Activated naive CD8-positive, alpha-beta T cell treated with anti-CD3 and anti-CD28 coated beads, Interleukin-2, amount 50 U/mL, for 16 hours (primary cell): ENCODE measurements at places on chromosomes 7 and 10.
A peak's percentile ranks its signal among the peaks of the same experiment; 100 is the strongest.

DNA sequence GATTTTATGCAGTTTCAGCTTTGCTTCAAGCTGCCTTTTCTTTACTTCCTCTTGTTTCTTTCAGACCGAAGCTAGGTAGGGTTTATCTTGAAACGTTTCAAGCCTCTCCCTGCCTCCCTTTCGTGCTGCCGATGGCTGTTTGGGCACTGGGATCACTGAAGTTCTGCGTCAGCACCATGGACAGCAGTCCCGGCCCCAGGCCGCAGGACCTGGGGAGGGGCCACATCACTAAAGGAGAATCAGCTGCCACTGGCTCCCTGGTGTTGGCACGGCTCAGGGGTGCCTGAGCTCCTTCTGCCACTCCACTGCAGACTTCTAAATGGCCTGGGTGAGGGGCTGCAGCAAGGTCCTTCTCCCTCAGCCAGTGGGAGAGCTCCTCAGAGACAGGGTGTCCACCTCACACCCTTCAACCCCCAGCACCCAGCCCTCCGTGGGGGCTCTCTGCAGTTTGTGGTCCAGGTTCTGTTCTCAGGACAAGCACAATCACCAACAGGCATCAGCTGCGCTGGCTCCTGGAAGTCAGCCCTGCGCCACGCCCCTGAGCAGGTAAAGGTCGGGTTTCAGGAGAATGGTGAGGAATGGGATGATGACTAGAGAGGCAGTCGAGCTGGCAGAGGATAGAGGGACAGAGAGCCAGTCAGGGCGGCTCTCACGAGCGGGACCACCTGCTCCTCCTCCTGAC is 387.2 kb downstream of the TCERG1L start:
- DNase-seq, result no peak

DNA sequence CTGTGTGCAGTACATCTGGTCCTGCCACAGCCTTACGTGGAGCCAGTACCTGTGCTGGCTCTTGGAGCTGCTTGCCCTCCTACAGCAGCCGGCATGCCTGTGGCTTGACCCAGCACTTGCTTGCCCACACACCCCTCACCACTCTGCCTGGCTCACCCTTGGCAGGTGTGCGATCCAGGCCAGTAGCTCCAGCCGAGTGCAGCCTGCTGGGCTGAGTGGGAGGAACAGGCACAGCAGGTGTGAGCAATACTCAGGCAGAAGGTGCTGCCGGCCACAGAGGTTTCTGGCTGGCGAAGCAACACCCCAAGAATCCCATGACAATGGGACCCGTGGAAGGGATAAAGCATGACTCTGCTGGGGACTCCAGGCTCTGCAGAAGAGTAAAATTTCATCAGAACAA is 173.5 kb upstream of the ADCY1 start:
- no peak for DNase-seq

DNA sequence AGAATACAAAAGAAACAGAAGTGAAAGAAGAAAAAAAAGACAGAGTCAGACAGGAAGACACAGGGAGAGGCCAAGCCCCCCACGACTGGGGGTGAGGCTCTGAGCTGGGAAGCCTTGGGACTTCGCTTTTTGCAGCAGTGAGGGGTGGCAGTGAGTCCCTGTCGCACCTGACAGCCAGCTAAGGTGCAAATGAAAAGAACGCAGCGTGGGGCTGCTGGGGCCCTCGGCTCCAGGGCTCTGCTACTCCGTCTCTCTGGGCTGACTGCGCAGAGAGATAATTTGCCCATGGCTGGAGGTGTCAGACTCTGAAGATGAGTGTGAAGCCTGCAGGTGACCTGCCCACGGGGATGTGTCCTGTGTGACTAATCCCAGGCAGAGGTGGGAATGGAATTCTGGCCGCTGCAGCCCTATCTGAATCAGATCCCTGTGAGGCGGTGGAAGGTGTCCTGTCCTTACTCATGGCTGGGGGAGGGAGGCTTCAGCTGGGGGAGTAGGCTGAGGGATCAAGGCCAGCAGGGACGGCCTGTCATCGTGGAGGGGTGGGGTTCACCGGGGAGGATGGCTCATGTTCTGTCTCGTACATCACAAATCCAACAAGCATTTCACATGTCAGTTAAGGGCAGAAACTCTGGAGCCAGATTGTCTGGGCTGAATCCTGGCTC is 96.4 kb downstream of the SLIT1 start:
- no peak for DNase-seq

DNA sequence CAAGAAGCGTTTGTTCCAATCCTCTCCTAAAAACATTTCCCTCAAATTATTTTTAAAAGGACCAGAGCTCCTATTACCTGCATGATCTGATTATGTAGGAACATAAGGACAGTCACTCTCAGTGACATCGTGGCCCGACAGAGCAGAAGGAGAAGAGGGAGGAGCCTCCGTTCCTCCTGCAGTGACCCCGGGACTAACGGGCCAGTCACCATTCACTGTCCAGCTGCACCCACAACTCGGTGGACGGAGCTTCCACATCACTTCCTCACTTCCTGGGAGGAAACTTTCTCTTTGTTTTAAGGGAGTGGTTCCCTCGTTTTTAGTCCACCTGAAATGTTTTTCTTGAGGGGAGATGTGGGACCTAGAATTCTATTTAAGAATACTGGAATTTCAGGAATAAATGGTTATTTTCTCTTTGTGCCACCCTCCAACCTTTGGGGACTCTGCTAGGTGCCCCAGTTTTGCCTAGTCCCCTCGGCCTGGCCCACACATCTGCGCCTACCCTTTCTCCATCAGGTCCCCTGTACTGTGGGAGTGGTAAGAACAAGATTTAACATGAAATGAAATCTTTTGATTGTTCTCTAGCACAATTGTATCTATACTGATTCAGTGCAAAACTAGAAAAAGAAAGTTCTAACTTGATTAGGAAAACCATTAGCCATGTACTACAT is 173.5 kb upstream of the RNF32 start:
- no peak for DNase-seq

DNA sequence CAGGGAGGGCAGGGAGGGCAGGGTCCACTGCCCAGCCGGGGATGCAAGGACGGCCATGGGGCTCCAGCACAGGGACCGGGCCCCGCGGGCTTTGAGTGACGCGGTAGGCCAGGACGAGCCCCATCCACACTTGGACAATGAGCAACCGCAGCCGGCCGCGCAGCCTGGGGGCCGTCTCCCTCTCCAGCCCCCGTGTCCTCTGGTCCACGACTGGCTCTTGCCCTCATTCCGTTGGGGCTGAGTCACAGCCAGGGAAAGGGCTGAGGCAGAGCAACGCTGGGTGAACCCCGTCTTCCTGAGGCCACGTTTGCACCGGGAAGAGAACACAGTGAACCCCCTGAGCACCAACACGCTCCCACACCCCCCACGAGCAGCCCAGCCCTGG is 23.7 kb downstream of the SHH start:
- DNase-seq, result no peak

DNA sequence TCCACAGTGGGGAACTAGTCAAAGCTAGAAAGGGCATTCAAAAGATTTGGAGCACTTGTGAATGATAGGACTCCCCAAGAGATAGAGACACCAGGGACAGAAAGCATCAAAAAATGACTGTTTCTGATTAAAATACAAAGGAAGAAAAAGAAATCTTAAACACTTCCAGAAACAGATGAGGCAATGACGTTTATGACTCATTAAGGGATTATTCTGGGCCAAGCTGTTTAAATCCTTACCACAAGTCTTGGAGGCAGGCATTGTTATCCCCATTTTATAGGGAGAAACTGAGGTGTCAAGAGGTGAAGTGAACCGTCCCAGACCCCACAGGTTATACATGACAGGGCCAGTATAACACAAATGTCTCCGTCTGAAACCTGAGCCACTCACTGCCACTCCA is 68.3 kb upstream of the AMPH start:
- DNase-seq, result no peak

GRCh38 chr10:48444266-48444665 is 137.8 kb downstream of the MAPK8 start:
- no peak for DNase-seq

DNA sequence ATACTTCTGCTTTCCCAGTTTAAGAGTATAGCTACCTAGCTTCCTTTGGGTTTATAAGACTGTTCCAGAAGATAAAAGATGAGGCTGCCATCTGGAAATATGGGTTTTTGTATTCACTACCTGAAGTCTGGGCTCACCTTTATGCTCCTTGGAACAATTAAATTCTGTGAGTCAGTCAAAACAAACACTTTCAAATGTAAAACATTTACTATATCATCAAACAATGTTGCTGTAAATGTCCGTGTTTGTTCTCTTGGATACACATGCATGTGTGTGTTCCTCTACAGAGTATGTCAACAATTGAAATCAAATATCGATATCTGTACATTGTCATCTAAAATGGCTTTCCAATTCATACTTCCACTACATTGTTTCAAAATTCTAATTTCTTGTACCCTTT is 525.6 kb downstream of the MDFIC start:
- no peak for DNase-seq

- DNase-seq, result no peak
Observed at GRCh38 chr10:61463035-61463909, 10.1 kb upstream of the TMEM26 start.

- DNase-seq, result no peak
Observed at GRCh38 chr10:114289096-114289436, 50.0 kb downstream of the VWA2 start.

DNA sequence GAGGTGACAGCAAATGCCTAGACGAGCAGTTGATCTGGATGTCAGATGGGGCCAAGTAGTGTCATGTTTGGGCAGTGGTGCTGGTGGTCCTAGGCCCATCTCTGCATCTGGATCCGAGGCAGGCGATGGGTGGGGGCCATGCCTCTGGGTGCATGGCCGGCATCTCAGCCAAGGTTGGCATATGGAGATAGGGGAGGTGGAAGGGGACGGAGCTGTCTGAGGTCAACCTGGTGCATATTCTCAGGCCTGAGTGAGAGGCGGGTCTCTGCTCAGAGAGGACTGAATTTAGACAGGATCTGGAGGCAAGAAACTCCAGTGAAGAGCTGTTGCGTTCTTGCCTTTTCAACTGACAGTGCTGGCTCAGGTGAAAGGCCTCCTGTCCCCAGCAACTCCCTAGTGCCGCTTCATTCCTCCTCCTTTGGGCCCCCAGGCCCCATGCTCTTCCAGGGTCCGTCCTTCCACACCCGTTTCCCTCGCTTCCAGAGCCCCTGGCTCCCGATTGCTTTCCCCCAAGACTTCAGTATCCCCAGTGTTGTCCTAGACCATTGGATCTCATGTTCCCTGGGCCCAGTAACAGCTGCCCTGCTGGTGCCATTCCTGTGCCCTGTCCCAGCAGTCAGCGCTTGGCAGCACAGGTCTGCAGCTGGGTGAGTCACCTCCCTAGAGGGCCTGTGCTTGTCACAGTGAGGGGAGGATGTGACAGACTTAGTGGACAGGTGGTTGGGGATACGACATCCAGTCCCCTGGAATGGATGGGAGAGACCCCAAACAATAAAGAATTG is 32.6 kb downstream of the GBX1 start:
- DNase-seq, result no peak

DNA sequence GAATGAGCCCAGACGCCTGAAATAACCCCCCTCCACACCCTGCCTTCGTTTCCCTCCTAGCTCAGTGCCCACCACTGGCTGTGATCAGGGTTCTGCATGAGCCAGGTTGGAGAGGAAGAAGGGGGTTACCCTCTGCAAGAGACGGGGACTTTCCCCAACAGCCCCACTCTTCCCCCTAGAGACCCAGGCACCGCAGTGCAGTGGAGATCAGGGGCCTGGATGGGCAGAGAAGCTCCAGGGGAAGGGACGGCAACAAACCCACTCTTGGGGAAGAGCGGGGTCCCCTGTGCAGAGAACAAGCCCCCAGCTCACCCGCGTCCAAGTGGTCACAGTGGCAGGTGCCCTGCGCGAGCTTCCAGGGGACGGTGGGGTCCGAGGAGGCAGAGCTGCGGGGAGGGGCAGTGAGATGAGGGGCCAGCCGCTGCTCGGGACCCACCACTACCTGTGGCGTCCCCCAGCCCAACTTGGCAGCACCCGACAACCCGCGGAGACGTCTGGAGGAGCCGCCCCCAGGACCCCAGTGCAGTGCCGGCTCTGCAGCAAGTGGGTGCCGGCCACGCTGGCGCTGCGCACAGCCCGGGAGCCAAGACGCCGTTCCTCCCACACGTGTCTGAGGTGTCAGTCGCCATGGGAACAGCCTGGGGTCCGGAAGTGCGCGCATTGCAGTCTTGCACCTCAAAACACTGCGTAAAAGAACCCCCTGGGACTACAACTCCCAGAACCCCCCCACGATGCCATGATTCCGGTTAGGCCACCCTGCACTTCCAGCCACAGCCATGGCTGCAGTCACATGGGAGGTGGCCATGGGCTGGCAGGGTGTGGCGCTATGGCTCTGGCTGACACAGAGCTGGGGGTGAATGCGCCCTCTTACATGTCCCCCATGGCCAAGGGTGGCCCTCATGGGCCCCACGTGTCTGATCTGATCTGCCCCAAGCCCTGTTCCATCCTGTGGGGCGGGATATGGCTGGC is 45.8 kb upstream of the WIPI2 start:
- DNase-seq, result peak; percentile 37

DNA sequence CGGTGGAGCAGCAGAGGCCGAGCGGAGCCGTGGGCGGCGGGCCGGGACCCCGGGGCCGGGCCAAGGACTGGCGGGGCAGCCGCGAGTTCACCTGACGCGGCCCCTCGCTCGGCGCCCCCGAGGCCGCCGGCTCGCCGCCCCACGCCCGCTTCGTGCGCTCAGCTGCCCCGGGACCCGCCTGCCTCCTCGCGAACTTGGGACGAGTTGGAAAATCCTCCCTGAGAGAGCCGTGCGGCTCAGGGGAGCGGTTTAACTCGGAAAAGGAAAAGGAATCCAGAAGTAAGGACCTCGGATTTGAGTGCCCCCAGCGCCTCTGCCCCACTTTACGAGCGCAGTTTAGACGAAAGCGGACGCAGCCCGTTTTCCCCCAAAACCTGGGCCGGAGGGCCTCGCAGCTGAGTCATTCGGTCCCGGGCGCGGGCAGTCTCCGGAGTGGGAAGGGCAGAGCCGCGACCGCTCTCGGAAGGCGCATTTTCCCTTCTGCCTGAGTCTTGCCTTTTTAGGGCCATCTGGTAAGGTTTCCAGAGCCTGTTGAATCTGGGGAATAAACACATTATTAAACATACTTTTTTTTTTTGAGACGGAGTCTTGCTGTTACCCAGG is 744 bp downstream of the CREM start:
- DNase-seq, result peak; percentile 15

DNA sequence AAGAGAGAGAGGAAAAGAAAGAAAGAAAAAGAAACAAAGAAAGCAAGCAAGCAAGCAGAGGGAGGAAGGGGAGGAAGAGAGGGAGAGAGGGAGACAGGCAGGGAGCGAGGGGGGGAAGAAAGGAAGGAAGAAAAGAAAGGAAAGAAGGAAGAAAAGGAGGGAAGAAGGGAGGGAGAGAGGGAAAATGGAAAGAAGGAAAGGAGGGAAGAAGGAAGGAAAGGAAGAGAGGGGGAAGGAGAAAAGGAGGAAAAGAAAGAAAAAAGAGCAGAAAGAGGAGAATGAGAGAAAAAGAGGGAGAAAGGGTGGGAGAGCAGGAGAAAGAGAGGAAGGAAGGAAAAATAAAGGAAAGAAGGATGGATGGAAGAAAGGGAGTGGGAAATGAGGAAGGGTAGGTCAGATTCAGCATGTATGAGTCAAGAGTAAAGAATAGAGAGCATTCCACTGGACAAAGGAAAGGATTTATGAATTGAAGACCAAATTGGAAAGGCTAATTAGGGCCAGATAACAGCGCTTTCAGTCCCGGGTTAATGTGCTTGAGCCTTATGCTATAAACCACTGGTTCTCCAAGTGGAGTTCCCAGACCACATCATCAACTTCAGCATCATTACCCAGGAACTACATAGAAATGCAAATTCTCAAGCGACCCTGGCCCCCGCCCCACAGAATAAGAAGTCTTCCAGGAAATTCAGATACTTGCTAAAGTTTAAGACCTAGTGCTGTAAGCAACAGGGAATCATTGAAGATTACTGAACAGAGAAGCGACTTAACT is 85.1 kb downstream of the C10orf90 start:
- DNase-seq, result no peak

GRCh38 chr7:97847791-97848190 is 24.4 kb downstream of the ASNS start:
- DNase-seq, result no peak
